ENCODE measurements at places on chromosomes 2 and 18.
A peak's percentile ranks its signal among the peaks of the same experiment; 100 is the strongest.

- no peak for DNase-seq
Observed at GRCh38 chr18:3281456-3282400, 19.8 kb downstream of the MYL12B start.

DNA sequence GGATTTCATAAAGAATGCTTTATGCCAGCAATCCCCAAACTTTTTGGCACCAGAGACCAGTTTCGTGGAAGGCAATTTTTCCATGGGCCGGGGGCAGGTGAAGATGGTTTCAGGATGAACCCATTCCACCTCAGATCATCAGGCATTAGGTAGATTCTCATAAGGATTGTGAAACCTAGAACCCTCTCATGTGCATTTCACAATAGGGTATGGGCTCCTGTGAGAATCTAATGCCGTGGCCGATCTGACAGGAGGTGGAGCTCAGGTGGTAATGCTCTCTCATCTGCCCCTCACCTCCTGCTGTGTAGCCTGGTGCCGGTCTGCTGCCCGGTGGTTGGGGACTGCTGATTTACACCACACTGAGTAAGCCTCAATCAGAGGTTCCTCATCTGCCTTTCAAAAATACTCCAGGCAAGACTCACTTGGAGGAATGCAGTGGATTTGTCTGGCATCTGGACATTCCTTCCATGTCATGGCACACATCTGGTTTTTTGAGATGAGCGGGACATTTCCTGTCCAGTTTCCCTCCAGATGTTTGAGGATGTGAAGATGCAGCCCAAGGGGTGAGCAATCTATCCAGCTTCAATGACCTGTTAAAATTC is 185.8 kb downstream of the VAPA start:
- no peak for DNase-seq

DNA sequence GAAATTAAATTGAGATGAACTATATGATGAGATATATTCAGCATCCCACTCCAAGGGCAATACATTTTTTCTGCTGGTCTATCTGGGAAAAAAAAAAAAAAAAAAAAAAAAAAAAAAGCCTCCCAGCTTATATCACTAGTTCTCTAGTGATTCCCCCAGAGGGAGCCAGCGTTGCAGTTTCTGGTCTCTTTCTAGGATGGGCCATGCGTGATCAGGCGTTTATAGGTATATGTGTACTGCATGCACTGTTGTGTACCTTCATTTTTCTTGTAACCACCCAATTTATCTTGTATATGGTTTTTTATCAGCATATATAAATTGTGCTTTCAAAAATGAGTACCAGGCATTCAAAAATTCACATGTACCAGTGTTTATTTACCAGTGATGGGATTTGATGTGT is 35.1 kb downstream of the DCDC2C start:
- no peak for DNase-seq

- DNase-seq, result no peak
Observed at GRCh38 chr18:75269124-75269680, 58.6 kb downstream of the TSHZ1 start.

DNA sequence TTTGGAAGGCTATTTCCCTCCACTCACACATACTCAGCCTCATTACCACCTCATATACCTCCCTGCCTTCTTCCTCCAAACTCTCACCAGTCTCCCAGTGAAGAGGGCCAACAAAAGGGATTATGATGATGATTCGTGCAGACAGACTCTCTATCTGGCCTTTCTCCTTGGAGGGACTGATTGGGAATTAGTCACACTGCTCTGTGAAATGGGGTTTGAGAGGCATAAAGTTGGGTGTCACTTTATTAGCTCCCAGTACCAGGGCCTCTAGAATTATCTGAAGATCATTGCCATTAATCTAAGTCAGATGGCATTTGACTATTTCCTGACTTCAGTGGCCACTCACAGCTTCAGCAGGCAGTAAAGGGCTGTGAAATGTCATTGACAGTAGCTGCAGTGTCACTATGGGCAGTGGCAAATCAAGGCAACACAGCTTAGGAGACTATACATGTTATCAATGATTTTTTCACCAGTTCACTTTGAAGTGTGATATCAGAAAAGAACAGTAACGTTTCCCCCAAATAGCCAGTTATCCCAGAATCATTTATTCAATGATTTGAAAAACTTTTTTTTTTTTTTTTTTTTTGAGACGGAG is 17.4 kb downstream of the CNRIP1 start:
- no peak for DNase-seq

DNA sequence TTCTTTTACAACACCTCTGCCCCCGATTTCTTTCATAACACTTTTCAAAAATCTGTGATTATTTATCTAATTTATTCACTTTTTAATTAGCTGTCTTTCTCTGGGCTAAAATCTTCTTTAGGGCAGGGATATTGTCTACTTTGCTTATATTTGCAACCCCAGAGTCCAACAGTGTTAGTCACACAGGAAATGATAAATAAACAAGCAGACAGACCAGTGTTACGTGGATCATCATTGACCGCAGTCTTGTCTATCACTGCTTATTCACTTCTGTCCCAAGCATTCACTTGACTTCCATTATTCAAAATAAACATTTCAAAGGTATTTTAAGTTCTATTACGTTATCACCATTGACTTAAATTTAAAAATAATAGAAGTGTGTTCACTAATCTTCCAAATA is 237.6 kb upstream of the UBE2E3 start:
- no peak for DNase-seq

DNA sequence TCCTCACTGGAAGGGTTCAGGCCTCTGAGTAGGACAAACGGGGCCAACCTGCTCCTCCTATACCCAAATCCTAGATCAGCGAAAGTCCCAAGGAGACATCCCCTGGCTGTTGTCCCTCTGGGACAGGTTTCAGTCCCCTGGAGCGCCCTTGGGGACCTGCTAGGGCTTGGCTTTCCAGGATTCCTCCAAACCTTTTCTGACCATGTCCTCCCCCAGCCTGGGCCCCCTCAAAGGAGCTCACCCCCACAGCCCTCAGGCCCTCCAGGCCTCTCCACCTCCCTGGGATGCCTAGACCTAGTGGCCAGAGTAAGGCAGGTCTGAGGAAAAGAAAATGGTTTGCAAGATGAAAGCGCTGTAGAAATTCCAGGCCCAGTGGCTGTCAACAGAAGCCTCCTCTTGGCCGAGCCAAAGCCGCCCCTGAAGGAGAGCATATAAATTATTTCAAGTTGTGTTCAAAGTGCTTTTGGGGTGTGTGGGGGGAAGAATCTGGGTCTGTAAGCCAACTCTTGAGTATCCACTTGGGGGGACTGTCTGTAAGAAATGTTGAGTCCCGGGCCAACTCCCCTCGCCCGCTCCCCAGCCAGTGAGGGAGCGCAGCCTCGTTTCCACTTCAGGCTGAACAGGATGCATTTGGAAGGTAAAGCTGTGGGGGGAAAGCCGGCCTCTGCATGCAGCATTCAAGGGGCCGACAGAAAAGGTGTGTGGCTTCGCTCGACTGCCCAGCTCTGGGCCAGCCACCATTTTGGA is 158.6 kb downstream of the DYSF start:
- DNase-seq, result no peak

- no peak for DNase-seq
Observed at GRCh38 chr18:2522112-2522511, 49.2 kb downstream of the METTL4 start.

GRCh38 chr2:62383846-62384245 is 122.1 kb downstream of the TMEM17 start:
- DNase-seq, result no peak

DNA sequence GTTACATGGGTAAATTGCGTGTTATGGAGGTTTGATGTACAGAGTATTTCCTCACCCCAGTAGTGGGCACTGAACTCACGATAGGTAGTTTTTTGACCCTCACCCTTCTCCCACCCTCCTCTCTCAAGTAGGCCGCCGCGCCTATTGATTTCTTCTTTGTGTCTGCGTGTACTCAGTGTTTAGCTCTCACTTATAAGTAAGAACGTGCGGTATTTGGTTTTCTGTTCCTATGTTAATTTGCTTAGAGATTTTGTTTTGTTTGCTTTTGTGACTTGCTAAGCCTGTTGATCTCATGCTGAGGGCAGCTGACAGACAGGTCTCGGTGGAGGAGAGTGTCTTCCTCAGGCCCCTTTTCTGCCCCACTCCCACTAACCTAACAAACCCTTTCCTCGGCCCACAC is 36.2 kb downstream of the ACOXL start:
- no peak for DNase-seq

DNA sequence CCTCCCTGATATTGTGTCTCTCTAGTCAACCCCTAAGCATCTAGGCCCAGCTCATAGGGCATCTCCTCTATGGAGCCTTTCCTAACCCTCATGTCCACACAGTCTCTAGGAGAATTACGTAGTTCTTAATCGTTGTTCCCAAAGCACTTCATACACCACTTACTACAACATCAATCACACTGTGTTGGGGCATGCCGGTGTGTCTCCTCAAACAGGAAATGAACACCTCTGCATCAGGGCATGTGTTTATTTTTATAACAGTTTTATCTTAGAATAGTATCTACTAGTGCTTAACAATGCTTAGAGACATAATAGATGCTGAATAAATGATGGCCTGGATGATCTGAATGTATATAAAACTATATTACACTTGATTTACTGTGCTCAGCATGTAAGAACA is 19.7 kb downstream of the CYP1B1 start:
- no peak for DNase-seq

DNA sequence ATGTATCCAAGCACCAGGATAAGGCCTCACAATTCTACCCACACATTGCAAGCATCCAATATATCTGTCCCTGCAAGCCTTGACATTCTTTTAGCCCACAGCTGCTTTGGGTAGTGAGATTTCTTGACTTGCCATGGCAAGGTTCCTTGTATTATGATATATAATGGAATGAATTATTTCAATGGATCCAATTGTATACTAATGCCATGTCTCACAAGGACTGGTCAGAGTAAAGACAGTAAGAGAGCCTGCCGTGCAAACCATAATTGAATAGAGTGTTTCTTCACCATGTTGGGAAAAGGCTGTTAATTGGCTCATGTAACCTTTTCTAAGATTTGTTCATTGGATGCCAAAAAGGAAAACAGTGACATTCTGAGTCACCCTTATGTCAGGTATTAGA is 64.3 kb upstream of the RBBP8 start:
- no peak for DNase-seq

DNA sequence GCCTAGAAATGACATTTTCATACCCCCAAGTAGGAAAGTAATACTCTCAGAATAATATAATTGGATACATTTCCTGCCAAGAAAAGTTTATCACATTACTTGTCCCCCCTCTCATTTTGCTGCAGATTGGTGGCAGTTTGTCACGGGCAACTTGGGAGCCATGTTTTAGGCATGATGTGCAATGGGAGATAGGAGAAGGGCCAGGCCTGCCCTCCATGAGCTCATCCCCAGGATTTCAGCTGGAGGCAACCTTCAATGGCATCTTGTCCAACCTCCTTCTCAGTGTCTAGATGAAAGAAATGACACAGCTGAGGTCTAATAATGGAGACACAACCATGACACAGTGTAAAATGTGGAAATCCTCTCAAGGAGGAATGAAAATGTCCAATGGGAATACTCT is 11.4 kb upstream of the RAB31 start:
- no peak for DNase-seq

- DNase-seq, result no peak
Observed at GRCh38 chr2:213022987-213023386, 128.4 kb downstream of the IKZF2 start.

DNA sequence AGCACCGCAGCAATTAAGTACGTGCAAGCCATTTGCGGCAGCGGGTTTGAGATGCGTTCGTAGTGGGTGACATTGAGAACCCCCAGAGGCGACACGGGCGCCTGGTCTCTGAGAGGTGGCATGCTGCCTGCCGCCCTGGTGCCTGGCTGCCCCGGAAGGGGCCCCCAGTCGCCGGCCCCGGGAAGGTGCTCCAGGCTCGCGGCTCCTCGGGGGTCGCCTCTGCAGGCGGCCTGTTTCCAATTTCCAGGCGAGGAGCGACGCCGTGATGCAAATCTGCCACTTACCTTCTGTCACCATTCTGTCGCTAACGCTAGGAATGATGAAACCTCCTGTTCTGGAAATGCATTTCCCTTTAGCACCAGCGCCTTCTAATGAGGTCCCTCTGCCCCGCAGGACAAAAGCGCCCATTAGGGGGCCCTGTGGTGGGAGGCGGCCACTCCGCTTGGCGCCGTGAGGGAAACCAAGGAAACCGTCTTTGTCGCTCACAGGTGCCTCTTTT is 13.0 kb downstream of the KIF5C start:
- no peak for DNase-seq

DNA sequence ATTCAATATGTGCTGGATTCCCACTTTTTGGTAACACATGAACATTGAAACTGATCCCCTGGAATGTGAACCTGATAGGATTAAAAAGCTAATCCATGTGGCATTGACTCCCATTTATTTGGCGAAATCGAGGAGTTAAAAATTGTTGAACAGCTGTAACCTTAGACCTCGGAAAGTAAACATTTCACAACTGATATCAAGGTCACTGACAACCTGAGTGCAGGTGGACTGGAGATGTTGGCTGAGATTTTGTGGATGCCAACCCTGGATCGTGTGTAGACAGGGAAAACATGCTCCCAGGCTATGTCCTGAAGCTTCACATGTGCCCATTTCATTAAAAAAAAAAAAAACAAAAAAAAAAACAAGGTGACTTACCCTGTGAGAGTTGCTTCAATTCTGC is 204.8 kb downstream of the SETBP1 start:
- DNase-seq, result peak; percentile 52

DNA sequence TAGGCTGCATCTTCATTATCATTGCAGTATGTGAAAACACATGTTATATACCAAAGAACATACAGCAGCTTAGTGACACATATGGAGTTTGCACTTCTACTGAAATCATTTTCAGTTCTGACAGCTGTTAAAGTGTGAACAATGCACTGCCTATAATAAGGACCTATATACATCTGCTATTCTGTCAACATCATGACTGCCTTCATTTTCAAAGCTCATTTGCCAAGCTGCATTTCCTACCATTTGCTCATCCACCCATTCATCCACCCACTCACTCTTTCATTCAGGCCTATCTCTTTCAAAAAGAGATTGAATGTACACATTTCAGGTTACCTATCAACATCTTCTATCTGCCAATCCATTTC is 81.7 kb upstream of the STK17B start:
- DNase-seq, result no peak

DNA sequence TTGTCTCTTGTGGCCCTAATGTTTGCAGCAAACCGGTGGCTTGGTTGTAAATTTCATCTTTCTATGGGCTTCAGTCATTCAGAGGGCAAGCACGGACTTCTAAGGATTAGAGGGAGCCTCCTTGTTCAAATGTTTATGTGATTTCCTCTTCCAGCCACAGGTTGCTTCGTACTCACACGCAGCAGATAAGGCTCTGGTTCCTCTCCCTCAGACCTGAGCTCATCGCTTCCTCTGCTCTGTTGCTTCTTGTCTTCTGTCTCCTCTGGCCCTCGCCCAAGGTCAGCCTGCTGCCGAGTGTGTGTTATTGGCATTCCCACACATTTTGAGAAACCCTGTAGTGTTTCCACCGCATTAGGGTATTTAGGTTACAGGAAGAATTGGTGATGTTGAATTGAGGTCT is 44.0 kb downstream of the MYL12B start:
- DNase-seq, result no peak

DNA sequence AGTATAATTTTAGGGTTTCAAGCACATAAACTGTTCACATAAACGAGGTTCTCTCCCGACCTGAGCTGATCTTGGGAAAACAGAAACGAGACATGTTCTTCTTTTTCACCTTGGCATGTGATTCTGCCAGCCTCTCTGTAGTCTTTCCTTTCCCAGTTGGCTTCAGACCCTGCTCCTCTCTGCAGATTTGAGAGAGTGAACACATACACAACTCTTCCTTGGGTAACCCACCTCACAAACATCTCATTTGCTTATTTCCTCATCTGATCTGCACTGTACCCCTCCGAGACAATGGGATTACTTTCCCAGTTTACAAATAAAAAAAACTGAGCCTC is 46.1 kb downstream of the REEP1 start:
- DNase-seq, result no peak

- no peak for DNase-seq
Observed at GRCh38 chr2:191018643-191019119, 4.7 kb upstream of the STAT1 start.

Measured in pancreas (tissue), 10 donors.